ENCODE measurements at places on chromosomes 5 and 9.

- DNase-seq, result no peak
Measured at GRCh38 chr5:151742870-151743294, 15.5 kb downstream of the ATOX1 start.

DNA sequence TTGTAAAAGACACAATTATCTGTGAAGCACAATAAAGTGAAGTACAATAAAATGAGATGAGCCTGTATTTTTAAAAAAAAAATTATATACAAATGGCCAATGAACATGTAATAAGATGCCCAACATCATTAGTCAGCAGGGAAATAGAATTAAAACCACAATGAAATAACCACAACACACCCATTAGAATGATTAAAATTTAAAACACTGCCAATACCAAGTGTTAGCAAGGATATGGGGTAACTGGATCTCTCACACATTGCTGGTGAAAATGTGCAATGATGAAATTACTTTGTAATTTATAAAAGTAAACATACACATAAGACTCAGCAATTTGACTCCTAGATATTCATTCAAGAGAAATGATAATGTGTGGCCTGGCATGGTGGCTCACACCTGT is 62.8 kb downstream of the SHOC1 start:
- no peak for DNase-seq

DNA sequence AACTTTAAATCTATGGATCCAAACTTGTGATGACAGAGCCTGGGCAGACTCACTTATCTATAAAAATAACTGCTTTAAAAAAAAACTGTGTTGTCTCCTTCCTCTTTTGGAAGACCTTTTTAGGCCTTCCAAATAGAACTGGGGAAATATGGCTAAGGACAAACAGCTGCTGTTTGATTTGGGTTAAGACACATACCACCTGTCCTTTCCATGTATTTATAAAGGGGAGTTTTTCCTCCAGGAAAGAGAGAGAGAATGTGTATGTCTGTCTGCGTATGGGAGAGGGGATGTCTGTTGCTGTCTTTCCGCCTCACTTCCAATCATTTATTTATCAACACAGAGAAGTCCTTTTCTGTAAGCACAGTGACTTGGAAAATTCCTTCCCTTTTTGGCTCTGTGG is 2.8 kb downstream of the ARHGEF37 start:
- DNase-seq, result no peak

GRCh38 chr9:38017149-38017884 is 51.7 kb downstream of the SHB start:
- DNase-seq, result no peak

DNA sequence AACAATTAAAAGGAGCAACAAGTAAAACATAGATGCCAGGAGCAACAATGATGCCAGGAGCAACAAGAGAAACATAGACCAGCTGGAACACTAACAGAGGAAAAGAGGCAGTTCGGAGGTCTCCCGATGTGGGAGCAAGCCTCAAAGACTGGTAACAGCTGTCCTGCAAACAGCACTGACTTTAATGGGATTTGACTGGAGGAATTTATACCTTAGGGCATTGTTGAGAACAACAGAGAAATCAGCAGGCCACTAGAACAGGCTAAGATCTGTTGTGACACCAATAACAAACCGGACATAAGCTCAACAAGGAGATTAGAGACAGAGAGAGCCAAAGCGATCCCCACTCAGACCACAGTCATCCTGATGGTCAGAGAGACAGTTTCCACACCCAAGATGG is 11.8 kb upstream of the SYK start:
- no peak for DNase-seq

GRCh38 chr9:13163287-13163686 is 116.2 kb downstream of the MPDZ start:
- DNase-seq, result no peak

GRCh38 chr9:124410321-124410913 is 4.8 kb downstream of the PSMB7 start:
- DNase-seq, result no peak

Data from NCI-H187 treated with DMSO at 0.1 percent for 48 hours (cell line).